ENCODE measurements at places on chromosomes 11 and 22. TPM values are rescaled to one million over a fixed set of nuclear protein-coding genes. Genes with fewer than 3 reads are reported as not detected.

GRCh38 chr22:41883400-41883799 lies 31.5 kb downstream of the SHISA8 start:
- no peak for DNase-seq

Gene C11orf91
- not detected for total RNA-seq

Gene PDE3B
- 5.6 TPM for total RNA-seq

DNA sequence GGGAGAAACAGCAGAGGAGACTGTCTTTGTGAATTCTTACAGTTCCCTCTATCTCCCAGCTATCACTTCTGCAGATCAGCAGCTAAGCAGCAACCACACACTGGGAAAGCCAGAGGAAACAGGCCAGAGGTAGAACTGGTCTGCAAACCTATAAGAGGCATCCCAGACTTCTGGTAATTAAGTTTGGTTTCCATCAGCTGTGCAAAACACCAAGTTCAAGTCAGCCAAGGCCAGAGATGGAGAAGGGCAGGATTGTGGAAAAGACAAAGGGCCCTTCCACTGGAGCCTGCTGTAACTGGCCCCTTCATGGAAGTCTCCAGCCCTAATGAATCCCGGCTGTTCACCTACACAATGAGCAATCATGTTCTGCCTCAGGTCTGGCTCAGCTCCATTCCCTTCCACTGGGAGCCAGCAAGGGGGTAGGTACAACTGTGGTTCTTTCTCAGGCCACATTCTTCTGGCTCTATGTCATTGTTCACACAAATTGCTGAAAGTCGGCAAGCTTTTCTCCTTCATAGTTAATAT lies 4.6 kb upstream of the PAMR1 start:
- peak; percentile 49 for DNase-seq

Gene SLC7A4
- total RNA-seq, result 0.30 TPM

GRCh38 chr11:19680829-19681368 lies 31.7 kb upstream of the NAV2 start:
- no peak for DNase-seq

Gene CCDC90B
- total RNA-seq, result 21.0 TPM

- DNase-seq, result no peak
Measured at GRCh38 chr11:72354356-72355115, 79.8 kb downstream of the CLPB start.

Measured in left ventricle myocardium superior (tissue), 1 donor.